Upper lobe of right lung (tissue), 1 donor: ENCODE measurements at places on chromosomes 1 and 21. TPM values are rescaled to one million over a fixed set of nuclear protein-coding genes. Genes with fewer than 3 reads are reported as not detected.
A peak's percentile ranks its signal among the peaks of the same experiment; 100 is the strongest.

DNA sequence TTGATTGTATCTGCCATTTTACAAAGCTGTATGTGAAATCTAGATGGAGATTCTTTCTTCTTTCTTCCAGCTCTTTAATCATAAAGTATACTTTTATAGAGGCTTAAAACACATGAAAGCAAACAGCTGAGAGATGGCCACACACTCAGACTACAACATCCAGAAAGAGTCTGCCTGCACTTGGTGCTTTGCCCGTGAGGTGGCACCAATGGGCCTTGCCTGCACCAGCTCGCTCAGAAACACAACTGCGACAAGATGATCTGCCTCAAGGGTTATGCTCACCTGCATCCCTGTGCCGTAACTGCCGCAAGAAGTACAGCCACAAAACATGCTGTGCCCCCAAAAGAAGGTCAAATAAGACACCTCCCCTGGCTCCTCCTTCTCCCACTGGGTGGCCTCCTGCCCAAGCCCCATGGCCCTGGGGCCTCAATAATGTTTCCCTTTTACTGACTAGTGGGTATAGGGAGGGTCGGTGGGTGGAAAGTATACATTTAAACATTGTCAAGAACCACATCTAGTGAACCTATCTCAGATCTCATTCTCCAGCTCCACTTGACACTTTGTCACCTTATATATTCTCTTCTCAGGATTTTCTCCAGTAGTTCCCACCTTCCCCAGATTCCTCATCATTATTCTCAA is 66.7 kb upstream of the ANGPTL3 start:
- no peaks in the 10 kb centered on the region for H3K4me1 ChIP-seq
- H3K4me3 ChIP-seq = no peak overlapping the region
- peaks cover 21% of the 10 kb centered on the region for H3K36me3 ChIP-seq

GRCh38 chr21:37446552-37446951 is 80.0 kb downstream of the DYRK1A start:
- H3K36me3 ChIP-seq = no peaks in the 10 kb centered on the region
- H3K4me3 ChIP-seq = no peak overlapping the region
- DNase-seq = no peak
- peaks cover 14% of the 10 kb centered on the region for H3K4me1 ChIP-seq
- no peaks in the 10 kb centered on the region for H3K27me3 ChIP-seq
- H3K27ac ChIP-seq = no peak overlapping the region

DNA sequence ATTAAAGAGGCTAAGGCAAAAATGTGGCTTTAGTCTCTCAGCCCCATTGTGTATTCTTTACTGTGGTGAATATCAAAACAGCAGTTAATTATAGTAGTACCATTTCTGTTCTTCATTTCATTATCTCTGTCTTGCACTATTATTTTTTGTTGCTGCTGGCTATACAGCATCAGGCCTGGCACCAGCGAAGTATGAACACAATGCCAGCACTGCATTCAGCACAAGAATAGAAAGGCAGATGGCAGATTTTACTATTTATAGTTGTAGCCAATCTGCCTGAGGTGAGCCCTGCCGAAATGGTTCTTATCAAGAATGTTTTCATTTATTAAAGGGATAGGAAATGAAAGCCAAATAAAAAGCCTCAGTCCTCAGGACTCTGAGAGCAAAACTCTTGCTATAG is 72.1 kb downstream of the GPR52 start:
- H3K4me3 ChIP-seq = no peak overlapping the region
- H3K27me3 ChIP-seq = no peaks in the 10 kb centered on the region
- H3K27ac ChIP-seq = no peak overlapping the region
- no peaks in the 10 kb centered on the region for H3K36me3 ChIP-seq
- DNase-seq = no peak

HIVEP3 gene
- 16.6 TPM for total RNA-seq

DNA sequence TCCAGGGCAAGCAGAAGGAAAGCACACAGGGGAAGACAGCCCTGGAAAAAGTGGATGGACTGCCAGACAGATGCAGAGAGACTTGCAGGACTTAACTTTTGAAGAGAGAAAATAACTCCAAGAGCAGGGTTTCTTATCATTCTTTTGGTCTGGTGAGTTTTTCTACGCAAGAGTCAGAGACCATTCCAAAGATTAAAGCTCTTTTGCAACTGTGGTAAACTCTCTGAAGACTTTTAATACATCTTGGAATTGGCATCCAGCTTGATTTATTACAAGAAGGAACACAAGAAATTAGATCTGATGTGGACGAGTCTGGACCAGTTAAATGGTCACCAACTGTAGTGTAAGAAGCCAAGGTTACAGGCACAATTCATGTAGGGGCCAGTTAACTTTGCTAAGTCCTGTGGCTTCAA is 153.4 kb downstream of the SIPA1L2 start:
- H3K4me3 ChIP-seq = no peak overlapping the region
- peaks cover 7% of the 10 kb centered on the region for H3K4me1 ChIP-seq
- DNase-seq = no peak
- H3K27me3 ChIP-seq = no peaks in the 10 kb centered on the region

- H3K27me3 ChIP-seq = no peaks in the 10 kb centered on the region
- H3K4me3 ChIP-seq = no peak overlapping the region
- no peak overlapping the region for H3K27ac ChIP-seq
These were observed 24.9 kb downstream of the MT1HL1 start for GRCh38 chr1:236979149-236979900.

MSH4 gene
- 0.96 TPM for total RNA-seq

DNA sequence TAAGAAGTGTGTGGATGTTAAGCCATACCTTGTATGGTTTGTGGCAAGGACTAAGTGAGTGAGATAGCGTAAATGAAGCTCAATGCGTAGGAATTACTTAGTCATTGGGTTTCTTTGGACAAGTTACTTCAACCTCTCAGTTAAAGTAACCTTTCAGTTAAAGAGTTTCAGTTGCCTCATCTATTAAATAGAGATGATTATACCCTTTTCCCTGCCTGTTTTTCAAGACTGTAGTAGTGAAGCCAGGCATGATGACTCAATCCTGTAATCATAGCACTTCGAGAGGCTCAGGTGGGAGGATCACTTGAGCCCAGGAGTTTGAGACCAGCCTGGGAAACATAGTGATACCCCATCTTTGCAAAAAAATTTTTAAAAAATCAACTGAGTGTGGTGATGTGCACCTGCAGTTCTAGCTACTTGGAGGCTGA is 6.3 kb downstream of the ZMPSTE24 start:
- H3K27ac ChIP-seq = no peak overlapping the region
- DNase-seq = no peak
- peaks cover 73% of the 10 kb centered on the region for H3K36me3 ChIP-seq
- H3K4me3 ChIP-seq = no peak overlapping the region
- no peaks in the 10 kb centered on the region for H3K27me3 ChIP-seq
- peaks cover 8% of the 10 kb centered on the region for H3K4me1 ChIP-seq

KDF1 gene
- total RNA-seq = 10.5 TPM

PLPPR4 gene
- 3.0 TPM for total RNA-seq

PADI4 gene
- total RNA-seq = 2.3 TPM

- no peaks in the 10 kb centered on the region for H3K36me3 ChIP-seq
- peaks cover 5% of the 10 kb centered on the region for H3K27me3 ChIP-seq
- no peak overlapping the region for H3K27ac ChIP-seq
- no peak overlapping the region for H3K4me3 ChIP-seq
These were observed 14.0 kb downstream of the CAMK1G start for GRCh38 chr1:209597499-209597898.

DNA sequence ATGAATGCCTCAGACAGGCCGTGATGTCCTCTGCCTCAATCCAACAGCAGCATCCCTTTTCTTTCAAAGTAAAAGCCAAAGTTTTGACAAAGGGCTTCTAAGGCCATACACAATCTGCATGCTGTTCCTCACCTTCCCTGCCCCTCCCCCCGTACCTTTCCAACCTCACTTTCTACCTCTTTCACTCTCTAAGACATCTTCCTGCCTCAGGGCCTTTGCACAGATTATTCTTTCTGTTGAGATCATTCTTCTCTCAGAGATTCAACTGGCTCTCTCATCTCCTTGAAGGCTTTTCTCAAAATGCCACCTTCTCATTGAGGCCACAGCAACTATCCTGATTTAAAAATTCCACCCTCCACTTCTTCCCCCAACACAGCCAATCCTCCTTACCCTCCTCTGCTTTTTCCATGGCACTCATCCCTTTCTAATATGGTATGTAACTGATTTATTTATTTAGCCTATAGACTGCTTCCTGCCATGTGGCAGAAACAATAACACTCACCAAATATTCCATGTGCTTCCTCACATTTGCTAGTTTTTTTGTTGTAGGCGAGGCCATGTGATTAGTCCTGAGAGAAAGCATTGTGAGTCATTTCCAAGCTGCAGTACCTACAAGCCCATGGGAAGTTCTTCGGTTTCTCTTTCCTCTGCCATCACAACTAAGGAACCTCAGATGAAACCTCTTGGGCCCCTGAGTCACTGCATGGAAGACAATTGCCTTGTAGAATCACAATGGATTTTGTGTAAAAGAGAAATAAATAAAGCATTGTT is 58.7 kb upstream of the GADD45A start:
- no peak for DNase-seq
- no peaks in the 10 kb centered on the region for H3K27me3 ChIP-seq
- H3K4me3 ChIP-seq = no peak overlapping the region
- no peak overlapping the region for H3K27ac ChIP-seq

DNA sequence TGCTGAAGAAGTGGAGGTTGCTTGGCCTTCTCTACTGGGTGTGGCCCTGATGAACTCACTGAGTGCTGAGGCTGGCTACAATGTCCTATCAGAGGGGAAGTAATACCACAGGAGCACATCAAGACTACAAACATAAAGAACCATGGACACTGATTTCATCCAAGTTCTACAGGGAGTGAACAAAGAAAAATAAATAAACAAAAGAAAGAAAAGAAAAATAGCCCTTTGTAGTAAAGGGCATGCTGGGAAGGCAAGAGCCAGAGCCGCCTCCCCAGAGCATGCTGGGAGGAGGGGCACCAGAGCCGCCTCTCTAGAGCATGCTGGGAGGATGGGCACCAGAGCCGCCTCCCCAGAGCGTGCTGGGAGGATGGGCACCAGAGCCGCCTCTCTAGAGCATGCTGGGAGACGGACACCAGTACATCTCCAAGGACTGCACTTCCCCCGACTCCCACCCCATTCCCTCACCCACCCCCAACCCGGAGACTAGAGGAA is 65.9 kb downstream of the LAMC2 start:
- no peaks in the 10 kb centered on the region for H3K36me3 ChIP-seq
- H3K4me3 ChIP-seq = no peak overlapping the region

DNA sequence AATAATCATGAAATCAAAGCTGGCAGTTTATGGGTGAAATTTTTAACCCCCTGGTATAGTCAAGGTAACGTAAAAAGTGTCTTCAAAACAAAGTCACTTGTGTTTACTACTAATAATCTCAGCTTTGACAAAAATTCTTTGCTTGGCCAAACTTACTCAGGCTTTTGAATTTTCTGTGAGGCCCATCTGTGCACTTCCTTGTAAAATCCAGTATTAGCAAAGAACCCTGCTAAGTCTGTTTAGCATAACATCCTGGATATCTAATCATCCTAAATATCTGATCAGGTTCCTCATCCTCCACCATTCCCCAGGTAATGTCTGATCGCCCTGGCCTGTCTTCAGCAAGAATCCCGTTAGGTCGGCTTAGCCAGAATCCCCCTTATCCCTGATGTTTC is 3.0 kb downstream of the LYST start:
- H3K4me1 ChIP-seq = peaks cover 38% of the 10 kb centered on the region
- H3K4me3 ChIP-seq = peak overlapping the region; percentile 1
- no peak for DNase-seq
- H3K27me3 ChIP-seq = no peaks in the 10 kb centered on the region
- no peaks in the 10 kb centered on the region for H3K36me3 ChIP-seq

DNA sequence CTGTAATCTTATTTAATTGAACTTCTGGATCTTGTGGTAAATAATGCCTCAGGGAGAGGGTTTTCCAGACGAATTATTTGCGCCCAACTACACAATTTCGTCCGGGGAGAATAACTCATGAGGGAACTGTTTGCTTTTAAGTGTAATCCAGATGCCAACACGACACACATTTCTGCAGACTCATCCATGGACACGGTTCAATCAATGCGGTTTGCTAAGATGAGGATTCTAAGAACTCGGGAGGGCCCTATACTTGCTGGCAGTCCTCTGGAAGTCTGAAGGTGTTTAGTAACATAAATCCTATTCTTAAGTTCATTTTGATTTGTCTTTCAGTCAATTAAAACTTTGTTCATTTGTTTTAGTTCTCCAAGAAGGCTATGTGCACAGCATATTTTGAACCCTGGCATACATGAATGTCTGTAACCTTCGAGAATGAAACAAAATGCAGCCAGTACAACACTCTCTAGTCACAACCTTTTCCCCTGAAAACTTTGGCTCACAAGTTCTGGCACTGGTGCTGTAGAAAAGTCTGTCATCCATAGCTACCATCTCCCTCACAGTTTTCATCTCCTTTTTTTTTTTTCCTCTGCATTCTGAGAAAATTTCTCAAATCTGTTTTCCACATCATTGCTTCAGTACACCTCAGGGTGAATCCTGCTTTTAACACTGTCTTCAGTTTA is 38.8 kb downstream of the DIPK1A start:
- no peaks in the 10 kb centered on the region for H3K36me3 ChIP-seq
- no peak overlapping the region for H3K4me3 ChIP-seq
- H3K27ac ChIP-seq = no peak overlapping the region
- H3K4me1 ChIP-seq = no peaks in the 10 kb centered on the region

DNA sequence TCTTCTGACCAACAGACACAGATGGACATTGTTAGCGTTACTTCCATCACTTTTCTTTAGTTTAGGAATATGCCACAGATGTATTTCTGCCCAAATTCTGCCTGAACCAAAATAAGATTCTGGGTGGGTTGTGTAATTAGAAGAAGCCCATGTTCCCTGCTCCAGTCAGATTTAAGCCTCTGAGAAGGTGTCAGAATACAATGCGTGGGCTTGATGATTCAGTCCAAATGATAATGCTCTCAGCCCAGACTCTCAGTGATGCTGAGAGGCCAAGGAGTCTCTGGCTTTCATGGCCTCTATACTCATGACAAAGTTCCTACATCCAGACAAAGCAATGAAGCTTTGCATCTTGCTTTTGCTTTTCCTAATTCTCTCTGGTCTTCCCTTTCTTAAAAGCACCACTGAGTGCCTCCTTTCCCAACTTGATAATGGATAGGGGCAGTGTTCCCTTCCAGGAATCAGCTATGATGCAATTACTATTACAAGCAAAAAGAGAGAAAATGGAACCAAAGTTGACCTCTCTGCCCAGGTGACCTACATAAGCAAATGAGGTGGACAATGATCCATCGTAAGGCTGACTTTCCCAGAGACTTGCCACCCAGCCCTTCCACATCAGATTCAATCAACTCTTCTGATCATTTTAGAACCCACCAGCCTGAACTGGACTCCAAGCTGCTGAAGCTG is 8.8 kb downstream of the SEC16B start:
- peaks cover 10% of the 10 kb centered on the region for H3K36me3 ChIP-seq
- H3K27me3 ChIP-seq = no peaks in the 10 kb centered on the region
- H3K27ac ChIP-seq = no peak overlapping the region
- no peak for DNase-seq
- no peak overlapping the region for H3K4me3 ChIP-seq
- H3K4me1 ChIP-seq = no peaks in the 10 kb centered on the region

- no peaks in the 10 kb centered on the region for H3K36me3 ChIP-seq
- peaks cover 17% of the 10 kb centered on the region for H3K4me1 ChIP-seq
- no peaks in the 10 kb centered on the region for H3K27me3 ChIP-seq
- no peak overlapping the region for H3K27ac ChIP-seq
These were observed 45.3 kb upstream of the PODN start for GRCh38 chr1:53016705-53017104.
